MCF 10A (cell line): ENCODE measurements at places on chromosomes 2 and 18. TPM values are rescaled to one million over a fixed set of nuclear protein-coding genes. Genes with fewer than 3 reads are reported as not detected.

- peak; percentile 77 for DNase-seq
Observed at GRCh38 chr2:191691016-191691735, 13.2 kb downstream of the NABP1 start.

DNA sequence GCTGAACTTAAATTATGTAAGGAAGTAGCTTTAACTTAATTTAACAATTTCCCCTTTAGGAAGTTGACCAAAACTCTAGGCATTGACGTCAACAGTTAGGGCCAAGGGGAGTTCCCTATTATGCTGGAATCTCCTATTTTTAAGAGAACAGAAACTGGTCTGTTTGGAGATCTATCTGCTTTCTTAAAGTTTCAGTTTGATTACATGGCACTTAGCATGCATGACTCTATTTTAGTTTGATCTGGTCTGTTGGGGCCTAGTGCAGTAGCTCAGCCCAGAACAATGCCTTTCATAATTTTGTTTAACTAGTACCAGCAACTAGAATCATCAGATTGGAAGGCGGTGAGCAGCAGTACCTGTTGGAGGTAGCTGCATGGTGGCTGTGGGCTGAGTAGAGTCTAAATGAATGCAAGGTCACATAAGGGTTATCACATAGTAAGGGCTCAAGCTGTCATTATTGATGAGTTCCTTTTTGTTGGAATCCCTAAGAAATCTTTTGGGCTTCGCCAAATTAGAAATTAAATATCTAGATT is 60.5 kb upstream of the ZNG1B start:
- DNase-seq: no peak

DNA sequence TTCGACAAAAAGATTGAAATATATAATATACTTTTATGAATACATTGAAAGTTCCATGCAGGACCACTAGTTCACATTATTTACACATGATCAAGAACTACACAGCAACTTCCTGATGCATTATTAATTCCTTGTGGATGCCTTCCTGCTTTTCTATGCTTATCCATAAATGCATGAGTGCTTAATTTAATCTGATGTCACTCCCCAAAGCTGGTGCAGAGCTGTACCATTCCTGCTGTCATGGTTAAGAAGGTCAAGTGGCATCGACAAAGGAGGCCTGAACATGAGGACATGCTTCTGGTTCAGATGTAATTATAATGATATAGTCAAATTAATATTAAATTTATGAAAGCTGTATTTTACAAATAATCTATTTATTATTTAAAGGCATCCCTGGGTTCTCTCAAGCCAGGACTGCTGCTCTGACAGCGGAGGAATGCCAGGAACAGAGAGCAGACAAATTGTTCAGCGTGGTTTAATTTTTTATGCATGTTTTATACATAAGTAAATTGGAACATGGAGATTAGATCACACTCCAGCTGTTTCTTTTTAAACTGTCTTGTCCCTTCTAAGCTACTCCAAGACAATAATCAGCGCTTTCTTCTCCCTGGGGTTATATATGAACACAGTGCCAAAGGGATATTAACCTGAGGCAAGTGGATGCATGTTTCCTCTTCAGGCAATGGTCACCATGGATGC is 307.3 kb upstream of the CNTNAP5 start:
- no peak for DNase-seq

- no peak for DNase-seq
Observed at GRCh38 chr2:134667541-134667940, 51.3 kb downstream of the TMEM163 start.

DNA sequence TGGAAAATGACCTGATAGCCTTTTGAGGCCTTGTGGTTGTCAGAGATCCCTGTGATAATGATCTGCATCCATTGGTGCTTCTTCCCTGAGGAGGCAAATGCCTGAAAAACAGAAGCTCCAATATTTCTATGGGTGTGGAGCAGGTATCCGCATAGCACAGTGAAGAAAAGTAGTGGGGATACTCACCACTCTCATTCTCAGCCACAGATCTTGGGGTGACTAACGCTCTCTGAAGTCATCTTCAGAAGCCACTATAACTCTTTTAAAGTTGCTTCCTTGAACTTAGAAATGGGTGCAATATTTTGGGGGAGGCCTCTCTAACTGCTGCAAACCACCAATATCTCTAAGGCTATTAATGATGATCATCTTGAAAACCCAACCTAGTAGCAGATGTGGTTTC is 46.2 kb downstream of the ARHGAP15 start:
- no peak for DNase-seq

- no peak for DNase-seq
Observed at GRCh38 chr2:28291811-28292440, 100.7 kb upstream of the FOSL2 start.

DNA sequence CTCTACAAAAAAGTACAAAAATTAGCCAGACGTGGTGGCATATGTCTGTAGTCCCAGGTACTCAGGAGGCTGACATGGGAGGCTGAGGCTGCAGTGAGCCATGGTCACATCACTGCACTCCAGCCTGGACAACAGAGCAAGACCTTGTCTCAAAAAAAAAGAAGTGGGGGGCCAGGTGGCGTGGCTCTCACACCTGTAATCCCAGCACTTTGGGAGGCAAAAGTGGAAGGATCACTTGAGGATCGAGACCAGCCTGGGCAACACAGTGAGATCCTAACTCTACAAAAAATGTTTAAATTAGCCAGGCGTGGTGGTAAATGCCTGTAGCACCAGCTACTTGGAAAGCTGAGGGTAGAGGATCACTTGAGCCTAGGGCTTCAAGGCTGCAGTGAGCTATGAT is 23.1 kb downstream of the KCNG3 start:
- DNase-seq: no peak

- no peak for DNase-seq
Observed at GRCh38 chr2:30414961-30415360, 32.1 kb upstream of the LCLAT1 start.

GRCh38 chr2:147641651-147642050 is 203.2 kb upstream of the ACVR2A start:
- no peak for DNase-seq

DNA sequence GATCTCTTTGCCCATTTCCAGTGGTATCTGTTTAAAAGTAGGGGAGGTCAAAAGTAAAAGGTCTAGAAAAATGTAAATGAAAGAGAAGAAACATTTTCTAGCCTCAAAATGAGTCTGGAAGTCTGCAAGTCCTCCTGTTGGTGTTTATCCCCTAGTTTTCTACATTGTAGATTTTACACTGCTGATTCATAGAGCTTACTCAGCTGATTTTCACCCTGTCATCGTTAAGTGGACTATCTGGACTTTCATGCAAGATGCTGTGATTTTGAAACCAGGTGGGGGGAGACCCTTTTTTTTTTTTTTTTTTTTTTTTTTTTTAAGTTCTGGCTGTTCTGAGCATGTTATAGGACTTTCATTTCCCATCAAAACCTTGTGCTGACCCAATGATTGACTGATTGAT is 10.3 kb downstream of the HOXD3 start:
- no peak for DNase-seq

DNA sequence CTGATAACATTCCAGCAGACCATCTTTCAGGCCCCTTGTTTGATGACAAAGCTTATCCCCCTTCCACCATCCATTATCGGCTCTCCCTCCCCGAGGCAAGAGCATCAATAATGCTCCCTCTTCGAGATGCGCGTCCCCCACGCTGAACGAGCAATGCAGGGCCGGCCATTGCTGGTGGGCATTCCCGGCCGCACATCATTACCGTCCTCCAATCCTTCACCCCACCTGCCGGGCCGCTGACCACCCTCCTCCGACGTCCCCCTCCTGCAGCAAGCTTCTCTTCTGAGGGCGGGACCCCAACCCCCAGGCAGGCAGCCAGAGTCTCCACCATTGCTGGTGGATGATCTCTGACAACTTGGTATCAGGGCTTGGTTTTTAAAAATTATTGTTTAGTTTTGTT is 208.6 kb downstream of the SMAD2 start:
- DNase-seq: no peak

Gene GALNT3
- total RNA-seq: 20.2 and 24.2 TPM in 2 replicates

Gene LRRC30
- total RNA-seq: not detected in 2 replicates

Gene ABCG5
- not detected in 2 replicates for total RNA-seq

Gene ACVR1C
- total RNA-seq: 0.12 and 0.17 TPM in 2 replicates

Gene MAP4K3
- total RNA-seq: 30.2 and 36.0 TPM in 2 replicates

Gene AFF3
- total RNA-seq: 0.42 and 1.0 TPM in 2 replicates

Gene FABP1
- total RNA-seq: not detected in 2 replicates
